ENCODE measurements at places on chromosomes 3 and 15.

DNA sequence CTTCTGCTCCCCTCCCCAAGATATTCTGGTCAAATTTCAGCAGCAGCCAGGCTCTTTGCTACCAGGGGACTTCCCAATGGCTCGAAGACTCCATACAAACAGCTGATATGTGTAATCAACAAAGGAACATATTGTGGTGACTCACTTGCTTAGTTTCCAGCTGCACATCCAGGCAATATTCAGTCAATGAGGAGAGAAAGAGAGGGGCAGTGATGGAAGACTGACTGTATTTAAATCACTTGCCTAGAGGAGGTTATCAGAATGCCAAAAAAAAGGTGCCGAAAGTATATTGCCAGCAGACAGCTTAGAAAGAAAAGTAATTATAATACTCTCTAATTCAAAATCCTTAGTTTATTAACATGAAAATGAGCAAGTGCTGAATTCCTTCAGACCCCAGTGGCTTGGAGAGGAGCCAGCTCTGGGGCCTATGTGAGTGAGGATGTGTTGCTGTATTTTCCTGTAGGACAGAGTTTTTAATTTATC lies 236.5 kb downstream of the LRTM1 start:
- no peak for DNase-seq

DNA sequence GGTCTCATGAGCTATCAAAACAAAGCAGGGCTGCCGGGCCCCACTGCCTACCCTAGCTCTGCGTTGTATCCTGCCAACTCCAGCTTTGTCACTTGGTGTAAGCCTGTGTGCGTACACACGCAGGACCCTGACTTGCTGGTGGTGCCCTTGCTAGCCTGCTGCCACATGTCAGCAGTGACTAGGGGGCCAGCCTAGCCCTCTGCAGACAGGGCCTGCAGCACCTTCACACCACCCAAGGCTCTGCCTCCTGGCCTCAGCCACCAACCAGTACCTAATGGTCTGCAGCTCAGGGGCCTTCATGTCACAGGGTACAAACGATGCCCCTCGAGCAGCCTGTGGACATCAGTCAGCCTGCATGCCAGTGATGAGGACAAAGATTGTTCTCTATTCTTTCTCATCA lies 30.1 kb upstream of the DUSP7 start:
- no peak for DNase-seq

DNA sequence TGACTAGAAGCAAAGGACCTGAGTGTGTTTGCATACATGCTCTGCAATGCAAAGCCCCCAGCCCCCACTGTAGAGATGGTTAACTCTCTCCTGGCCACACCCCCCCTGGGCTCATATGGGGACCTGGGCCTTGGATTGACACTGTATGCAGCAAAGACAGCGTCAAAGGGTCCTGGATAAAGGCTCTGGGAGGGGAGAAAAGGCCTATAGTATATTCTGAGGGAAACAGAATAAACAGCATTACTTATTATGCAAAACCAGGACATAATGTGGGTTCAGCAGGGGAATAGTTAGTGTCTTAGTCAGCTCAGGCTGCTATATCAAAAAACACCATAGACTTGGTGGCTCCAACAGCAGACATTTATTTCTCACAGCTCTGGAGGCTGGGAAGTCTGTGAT lies 158.7 kb downstream of the APBA2 start:
- no peak for DNase-seq

DNA sequence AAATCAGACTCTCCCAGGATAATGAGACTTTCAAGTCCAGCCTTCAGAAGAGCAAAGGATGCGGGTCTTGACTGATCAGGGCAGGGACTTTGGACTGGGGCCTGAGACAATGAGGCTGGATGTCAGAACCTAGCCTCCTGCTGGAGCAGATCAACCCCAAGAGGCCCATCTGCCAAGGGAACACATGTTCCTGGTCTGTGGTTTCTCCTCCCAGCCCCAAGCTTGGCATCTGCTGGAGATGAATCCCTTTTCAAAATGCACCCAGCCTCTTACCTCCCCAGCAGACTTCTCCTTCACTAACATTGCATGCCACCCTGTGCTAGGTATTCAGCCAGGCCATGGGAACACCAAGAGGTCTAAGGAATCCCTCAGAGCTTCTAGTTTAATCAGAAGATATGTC lies 43.7 kb upstream of the MFGE8 start:
- no peak for DNase-seq

DNA sequence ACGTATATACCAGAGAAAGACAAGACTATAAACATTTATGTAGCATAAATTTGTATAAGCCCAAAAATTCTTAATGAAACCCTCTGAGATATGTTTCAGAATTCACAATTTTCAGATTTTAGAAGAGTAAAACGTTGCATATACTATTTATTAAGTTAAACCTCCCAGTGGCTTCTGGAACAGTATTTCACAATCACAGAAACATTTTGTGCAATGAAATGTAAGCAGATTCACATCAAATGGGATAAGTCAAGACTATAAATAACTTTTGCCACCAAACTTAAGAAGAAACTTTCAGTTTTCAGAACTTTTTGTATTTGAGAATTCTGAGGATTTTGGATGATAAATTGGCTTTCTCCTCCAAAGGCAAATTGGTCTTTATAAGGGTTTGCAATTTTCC lies 9.2 kb downstream of the SLTM start:
- no peak for DNase-seq

GRCh38 chr3:12195231-12195630 lies 36.5 kb upstream of the TIMP4 start:
- DNase-seq: no peak

- DNase-seq: no peak
Measured at GRCh38 chr3:112333002-112333380, at the start of gene CD200. TSS of gene CD200 (plus strand) at chr3:112333156. CDS start at chr3:112333213, 57 bp downstream.

DNA sequence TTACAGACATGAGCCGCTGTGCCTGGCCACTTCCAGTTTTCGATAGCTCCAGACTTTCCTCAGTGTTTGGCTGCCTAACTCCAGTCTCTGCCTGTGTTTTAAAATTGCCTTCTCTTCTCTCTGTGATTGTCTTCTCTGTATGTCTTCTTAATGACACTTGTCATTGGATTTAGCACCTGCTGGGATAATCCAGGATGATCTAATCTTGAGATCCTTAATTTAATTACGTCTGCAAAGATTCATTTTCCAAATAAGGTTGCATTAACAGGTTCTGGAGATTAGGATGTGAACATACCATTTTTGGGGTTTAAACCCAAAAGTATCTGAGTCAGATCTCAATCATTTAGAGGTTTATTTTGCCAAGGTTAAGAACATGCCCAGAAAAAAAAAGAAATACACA lies 222.2 kb upstream of the PDZRN3 start:
- no peak for DNase-seq

- DNase-seq: no peak
Measured at GRCh38 chr15:62440362-62441105, 275.4 kb upstream of the C2CD4B start.

DNA sequence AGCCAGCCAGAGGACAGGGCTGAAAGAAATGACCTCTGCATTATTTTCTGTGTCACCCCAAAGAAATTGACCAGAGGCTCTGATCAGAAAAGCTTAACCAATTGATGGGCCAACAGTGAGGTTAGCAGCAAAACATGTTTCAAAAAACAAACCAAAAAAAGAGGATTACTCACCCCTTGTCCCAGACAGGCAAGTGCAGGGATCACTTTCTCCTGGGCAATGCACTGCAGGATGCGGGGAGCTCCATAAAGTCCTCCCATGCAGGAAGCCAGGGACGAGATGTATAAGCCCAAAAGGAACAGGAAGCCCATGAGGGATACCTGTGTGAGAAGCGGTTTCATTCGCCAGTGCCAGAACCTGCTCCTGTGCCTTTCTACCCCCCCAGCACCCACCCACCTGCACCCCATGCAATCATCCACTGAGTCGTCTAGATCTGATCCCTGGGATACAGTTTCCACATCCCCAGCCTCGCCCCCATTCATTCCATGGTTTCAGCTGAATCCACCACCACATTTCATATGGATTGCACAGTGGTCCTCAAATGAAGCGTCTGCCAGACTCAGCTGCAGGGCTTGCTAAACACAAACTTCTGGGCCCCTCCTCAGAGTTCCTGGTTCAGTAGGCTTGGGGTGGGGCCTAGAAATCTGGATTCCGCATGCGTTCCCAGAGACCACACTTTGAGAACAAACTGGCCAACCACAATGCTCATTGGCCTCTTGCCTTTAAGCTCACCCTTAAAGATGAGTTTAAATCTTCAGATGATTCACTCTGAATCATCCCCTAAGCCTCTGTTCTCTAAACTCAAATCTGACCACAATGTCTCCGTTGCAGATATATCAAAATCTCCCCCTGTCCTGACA lies 54.4 kb upstream of the HEG1 start:
- no peak for DNase-seq

GRCh38 chr15:80530737-80531365 lies 126.7 kb downstream of the ARNT2 start:
- DNase-seq: no peak

GRCh38 chr15:98503970-98504369 lies 144.4 kb upstream of the IGF1R start:
- no peak for DNase-seq

DNA sequence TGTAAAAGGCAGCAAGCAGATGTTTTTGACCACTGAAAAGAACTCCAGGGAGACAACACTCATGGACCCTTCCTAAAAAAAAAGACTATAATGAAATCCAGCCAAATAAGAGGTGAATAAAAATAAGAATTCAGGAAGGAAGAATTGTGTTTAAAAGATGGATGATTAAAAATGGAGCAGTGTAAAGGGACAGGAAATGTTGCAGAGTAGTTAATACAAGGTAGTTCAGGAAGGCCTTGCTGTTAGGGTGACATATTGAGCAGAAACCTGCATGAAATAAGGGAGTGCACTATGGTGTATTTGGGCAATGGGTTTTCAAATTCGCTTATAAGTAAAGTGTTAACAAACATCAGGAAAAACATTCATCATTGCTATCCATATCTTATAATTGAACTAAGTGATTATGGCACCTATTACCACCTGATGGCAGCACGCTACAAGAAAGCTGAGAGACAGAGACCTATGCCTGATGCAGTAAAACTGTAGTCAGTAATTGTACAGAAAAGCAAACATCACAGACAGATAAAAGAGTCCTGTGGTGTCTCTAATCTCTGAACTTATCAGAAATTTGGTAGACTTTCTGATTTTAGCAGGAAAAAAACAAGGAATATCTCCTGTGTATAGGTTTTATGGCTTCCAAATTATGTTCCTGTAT lies 5.8 kb upstream of the DBR1 start:
- DNase-seq: no peak
